Caco-2 (cell line): ENCODE measurements at places on chromosomes 5 and 9.

DNA sequence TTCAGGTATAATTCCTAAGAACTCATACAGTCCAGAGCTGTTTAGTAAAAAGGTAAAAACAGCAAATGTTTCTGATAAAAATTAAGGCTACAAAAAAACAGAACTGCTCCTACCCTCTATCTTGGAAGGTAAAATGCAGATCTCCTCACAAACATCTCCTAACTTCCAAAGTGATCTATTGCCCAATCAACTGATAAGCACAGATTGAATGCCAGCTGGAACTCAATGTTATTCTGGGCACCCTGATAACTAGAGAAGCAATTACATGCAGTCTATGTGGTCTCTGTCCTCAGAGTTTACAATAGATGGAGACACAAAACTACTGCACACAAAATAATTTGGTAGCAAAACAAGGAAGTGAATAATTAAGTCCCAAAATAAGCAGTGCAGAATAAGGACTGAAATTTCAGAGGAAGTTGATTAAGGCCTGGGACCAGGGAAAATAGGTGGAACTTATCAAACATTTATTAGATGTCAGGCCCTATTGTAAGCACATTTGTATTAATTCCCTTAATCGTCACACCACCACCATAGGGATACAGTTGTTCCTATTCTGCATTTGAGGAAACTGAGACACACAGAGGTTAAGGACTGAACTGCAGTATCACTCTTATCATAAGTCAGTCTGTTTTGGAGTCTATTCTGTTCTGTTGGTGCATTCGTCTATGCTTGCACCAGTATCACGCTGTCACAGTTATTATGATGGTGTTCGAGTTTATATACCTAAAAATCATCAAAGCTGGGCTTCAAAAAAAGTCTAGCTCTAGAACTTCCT lies 102.2 kb upstream of the TARS1 start:
- DNase-seq: no peak

GRCh38 chr9:69975681-69976080 lies 68.0 kb upstream of the MAMDC2 start:
- no peak for DNase-seq

DNA sequence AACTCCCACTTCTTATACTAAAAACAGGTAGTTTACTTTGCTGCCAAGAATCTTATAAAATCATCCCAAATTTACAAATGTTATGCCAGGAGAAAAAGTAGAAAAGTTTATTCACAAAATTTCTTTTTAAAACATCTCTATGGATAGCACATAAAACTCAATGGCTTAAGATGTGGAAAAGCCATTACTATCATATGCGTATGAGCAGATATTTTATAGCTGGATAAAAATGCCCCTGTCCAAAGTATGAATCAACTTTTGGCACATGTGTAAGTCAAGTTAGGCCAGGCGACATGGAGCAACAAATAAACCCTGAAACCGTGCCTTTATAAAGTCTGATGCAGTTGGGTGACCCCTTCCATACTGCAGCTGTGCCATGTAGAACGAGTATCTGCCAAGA lies 38.6 kb upstream of the FBP1 start:
- no peak for DNase-seq

DNA sequence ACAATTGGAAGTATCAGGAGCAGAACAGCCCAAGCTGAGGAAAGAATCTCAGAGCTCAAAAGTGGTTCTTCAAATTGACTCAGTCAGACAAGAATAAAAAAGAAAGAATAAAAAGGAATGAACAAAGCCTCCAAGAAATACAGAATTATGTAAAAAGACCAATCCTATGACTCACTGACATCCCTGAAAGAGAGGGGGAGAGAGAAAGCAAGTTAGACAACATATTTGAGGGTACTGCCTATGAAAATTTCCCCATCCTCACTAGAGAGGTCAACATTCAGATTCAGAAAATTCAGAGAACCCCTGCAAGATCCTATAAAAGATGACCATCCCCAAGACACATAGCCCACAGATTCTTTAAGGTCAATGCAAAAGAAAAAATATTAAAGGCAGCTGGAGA lies 173.2 kb downstream of the ALDH1A1 start:
- DNase-seq: no peak
